ENCODE measurements at places on chromosomes 16 and 17.
A peak's percentile ranks its signal among the peaks of the same experiment; 100 is the strongest.

GRCh38 chr17:30947796-30948195, 23.0 kb upstream of the RNF135 start:
- no peak for DNase-seq

DNA sequence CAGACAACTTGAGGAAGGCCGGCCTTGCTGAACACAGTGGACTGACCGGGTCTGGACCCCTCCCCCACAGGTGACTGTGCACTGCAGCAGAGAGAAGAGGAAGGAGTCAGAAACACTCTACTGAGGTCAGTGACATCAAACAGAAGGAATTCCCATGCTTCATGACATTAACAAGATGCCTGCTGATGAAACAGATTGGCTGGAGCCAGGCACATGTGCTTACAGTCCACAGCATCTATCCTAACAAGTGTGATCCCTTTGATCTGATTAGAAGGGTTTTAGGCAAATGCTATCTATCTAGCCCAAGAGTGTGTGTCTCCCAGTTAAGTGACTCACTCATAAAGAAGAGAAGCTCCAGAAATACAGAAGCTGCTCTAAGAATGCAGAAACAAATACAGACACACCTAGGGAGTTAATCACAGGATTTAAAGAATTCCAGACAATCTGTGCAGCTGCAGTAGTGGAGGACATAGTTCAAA, 90.2 kb downstream of the SYCE1L start:
- DNase-seq = peak; percentile 83

- DNase-seq = no peak
Measured at GRCh38 chr16:52825892-52826291, 226.8 kb downstream of the CHD9NB start.

GRCh38 chr16:53219795-53220454, 165.1 kb downstream of the CHD9 start:
- no peak for DNase-seq

DNA sequence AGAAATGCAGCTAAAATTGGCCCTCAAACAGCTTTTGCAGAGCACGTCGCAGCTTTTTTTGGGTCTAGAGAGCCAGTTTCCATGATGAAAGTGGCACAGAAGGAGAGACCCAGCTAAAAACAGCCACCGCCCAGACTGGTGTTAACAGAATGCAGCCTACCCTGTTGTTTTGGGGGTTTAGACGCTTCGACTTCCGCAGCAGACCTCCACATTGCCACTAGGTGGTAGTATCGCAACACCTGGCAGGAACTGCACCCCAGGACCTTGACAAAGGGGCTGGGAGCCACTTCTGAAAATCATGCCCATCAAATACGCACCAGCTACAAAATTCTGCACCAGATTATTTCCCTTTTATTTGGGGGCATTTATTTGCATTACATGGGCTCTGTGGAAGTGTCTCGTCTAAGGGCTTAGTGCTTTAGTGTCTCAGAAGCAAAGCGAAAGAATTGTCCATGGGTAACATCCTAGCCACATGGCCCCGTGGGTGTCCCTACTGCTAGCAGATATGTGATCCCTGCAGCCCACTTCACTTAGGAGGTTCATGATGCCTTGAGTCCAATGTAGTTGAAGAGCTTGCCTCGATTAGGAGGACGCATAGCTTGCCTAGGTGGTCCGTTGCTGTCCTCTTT, 167.1 kb downstream of the HAPSTR1 start:
- DNase-seq = no peak

Data from kidney epithelial cell (primary cell).